Dorsolateral prefrontal cortex (tissue), 122 donors: ENCODE measurements at places on chromosomes 13 and 19. TPM values are rescaled to one million over a fixed set of nuclear protein-coding genes. Genes with fewer than 3 reads are reported as not detected.

The TEKTIP1 gene
- total RNA-seq, result 5.3 TPM

The TMC4 gene
- 1.9 TPM for total RNA-seq

The NRTN gene
- 0.51 TPM for total RNA-seq

The CRB3 gene
- 0.62 TPM for total RNA-seq

The SSC5D gene
- total RNA-seq, result 5.3 TPM

The IGSF23 gene
- not detected for total RNA-seq

The NOP53 gene
- 111 TPM for total RNA-seq
